ENCODE measurements at places on chromosomes 13 and 19.

DNA sequence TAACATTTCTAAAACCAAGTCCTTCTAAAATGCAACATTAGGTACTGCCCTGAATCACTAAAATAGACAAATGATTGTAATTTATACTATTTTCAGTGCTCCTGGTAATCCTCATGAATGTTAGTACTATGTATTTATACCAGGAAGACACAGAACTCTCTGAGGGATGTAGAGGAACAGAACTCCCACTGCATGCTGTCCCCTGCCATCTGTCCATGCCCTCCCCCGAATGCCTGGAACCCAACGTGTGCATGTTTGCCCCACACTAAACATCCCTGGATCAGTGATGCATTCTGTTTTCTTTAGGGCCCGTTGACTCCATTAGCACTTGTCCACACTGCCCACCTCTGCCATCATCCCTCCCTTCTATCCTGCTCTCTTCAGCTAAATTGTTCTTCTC lies 26.5 kb downstream of the ENOX1 start:
- no peak for DNase-seq

- DNase-seq = no peak
Measured at GRCh38 chr19:55540619-55541018, 3.7 kb upstream of the SBK2 start.

GRCh38 chr19:53772943-53773342 lies 51.2 kb downstream of the NLRP12 start:
- DNase-seq = no peak

DNA sequence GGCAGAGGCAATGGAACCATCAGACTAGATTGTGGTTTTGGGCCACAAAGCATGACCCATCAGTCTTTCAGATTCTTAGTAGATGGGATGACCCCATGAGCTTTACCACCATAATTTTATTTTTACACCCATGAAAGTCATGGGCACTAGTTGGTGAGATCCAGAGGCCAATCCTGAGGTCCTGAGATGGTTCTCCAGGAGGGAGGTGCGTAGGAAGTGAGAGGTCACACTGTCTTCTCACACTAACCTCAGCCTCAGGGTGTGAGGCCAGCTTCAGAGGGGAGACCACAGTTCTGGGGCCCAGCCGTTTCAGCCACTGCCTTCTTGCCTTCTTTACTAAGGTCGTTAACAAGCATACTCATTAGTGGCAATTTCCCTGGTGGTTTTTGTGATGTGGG lies 106.4 kb downstream of the AKAP11 start:
- DNase-seq = no peak

- no peak for DNase-seq
Measured at GRCh38 chr13:83168590-83168989, 713.7 kb downstream of the SLITRK1 start.

DNA sequence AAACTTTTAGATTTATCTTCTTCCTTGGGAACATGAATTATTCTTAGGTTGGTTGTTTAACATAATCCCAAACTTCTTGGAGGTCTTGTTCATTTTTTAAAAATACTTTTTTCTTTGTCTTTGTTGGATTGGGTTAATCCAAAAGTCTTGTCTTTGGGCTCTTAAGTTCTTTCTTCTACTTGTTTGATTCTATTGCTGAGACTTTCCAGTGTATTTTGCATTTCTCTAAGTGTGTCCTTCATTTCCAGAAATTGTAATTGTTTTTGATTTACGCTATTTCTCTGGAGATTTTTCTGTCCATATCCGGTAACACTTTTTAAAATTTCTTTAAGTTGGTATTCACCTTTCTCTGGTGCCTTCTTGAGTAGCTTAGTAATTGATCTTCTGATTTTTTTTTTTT lies 9.8 kb upstream of the KLK15 start:
- no peak for DNase-seq

- DNase-seq = peak; percentile 97
Measured at GRCh38 chr13:40401911-40402776, 264.3 kb downstream of the FOXO1 start.

- no peak for DNase-seq
Measured at GRCh38 chr13:91618315-91618714, 219.9 kb downstream of the GPC5 start.

DNA sequence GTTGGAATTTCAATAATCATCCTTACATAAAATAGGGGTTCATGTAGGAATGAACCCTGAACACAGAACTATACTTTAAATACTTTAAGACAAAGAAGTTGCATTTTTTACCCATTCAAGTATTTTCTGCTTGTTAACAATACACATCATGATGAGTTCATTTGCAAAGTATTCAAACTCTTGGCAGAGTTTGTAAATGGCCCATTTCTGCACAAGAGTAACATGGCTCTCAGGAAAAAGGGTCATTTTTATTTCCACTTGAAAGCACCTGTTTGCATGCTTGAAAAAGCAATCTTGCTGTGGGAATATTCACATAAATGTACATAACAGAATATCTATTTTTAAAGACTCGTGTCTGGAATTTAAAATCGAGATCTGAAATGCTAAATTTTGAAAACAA lies 18.1 kb downstream of the ESD start:
- no peak for DNase-seq

GRCh38 chr19:36488846-36489117 lies 579 bp downstream of the ZNF566 start:
- DNase-seq = no peak

GRCh38 chr13:101649488-101650126 lies 197.1 kb downstream of the ITGBL1 start:
- DNase-seq = no peak

- no peak for DNase-seq
Measured at GRCh38 chr19:47352095-47352494, 3.0 kb downstream of the DHX34 start.

DNA sequence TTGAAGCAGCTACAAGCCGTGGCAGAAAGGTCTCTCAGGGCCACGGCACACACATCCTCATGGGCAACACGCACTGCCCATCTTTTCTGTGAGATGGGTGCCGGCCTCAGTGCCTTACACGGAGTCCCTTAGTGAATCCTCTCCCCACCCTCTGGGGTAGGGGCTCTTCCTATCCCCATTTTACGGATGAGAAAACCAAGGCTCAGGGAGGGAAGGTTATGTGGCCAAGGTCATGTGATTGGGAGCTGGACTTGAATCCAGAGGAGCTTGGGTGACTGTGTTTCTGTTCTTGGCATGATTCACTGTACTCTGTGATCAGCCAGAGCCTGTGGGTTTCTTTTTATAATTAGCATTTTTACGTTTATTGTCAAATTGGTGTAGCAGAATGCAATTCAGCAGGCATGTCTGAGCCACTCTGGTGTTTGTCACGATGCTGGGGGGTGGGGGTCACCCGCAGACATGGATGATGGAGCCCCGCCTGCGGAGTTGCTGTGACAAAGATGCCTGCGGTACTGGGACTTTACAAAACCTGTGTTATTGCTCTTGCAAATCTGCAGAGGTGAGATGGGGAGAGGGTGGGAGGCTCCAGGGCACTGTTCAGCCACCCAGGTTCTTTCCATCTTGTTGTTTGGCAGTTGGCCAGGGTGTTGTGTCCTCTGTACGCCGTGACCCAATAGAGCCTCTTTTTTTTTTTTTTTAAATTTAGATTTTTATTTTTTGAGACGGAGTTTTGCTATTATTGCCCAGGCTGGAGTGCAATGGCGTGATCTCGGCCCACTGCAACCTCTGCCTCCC lies 4.5 kb downstream of the SCN1B start:
- no peak for DNase-seq

- DNase-seq = peak; percentile 60
Measured at GRCh38 chr13:112350300-112350699, 25.9 kb upstream of the SPACA7 start.

- DNase-seq = peak; percentile 88
Measured at GRCh38 chr13:110340812-110341444, 33.8 kb downstream of the COL4A2 start.

DNA sequence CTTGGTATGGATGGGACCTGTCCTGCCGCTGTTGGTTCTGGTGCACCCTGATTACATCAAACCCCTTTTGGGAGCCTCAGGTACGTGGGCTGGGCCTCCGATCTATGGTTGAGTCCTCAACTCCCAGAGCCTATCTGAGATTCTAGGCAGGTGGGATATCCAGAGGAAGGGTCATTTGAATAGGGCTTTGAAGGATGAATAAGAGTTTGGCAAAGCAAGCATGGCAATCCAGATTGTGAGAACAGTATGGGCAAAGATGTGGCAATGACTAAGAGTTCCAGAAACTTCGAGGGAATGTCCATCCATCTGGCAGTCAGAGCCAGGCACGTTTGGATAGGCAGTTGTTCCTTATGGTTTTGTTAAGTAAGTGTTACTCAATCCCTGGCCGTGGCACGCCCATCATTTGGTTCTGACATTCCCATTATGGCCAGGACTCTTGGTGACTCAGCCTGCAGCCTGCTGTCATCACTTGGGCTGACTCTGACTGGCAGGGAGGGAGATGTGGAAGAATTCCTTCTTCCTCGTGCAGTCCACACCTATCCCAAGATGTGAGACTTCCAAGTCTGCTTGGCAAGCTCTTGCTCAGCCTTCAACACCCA lies 21.5 kb downstream of the CYP4F22 start:
- DNase-seq = no peak

GRCh38 chr19:1551068-1552040 lies 16.8 kb downstream of the MEX3D start:
- DNase-seq = no peak
